Neural crest cell (in vitro differentiated cells): ENCODE measurements at places on chromosomes 1 and 21.

GRCh38 chr1:14666373-14666772 lies 67.9 kb downstream of the KAZN start:
- DNase-seq: no peak

DNA sequence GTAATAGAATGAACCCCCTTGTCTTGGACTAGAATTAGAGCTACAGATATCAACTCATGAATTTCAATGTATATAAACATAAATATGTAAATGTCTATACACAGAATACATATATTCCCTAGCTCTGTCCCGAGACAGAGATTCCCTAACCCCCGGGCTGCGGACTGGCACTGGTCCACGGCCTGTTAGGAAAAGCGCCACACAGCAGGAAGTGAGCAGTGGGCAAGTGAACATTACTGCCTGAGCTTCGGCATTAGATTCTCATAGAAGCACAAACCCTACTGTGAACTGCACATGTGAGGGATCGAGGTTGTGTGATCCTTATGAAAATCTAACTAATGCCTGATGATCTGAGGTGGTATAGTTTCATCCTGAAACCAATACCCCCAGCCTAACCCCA lies 51.2 kb downstream of the PIK3R3 start:
- DNase-seq: no peak

- DNase-seq: peak; percentile 48
Observed at GRCh38 chr1:206608108-206608698, 4.1 kb downstream of the EIF2D start.

GRCh38 chr1:173195596-173196088 lies 11.5 kb downstream of the TNFSF4 start:
- no peak for DNase-seq

DNA sequence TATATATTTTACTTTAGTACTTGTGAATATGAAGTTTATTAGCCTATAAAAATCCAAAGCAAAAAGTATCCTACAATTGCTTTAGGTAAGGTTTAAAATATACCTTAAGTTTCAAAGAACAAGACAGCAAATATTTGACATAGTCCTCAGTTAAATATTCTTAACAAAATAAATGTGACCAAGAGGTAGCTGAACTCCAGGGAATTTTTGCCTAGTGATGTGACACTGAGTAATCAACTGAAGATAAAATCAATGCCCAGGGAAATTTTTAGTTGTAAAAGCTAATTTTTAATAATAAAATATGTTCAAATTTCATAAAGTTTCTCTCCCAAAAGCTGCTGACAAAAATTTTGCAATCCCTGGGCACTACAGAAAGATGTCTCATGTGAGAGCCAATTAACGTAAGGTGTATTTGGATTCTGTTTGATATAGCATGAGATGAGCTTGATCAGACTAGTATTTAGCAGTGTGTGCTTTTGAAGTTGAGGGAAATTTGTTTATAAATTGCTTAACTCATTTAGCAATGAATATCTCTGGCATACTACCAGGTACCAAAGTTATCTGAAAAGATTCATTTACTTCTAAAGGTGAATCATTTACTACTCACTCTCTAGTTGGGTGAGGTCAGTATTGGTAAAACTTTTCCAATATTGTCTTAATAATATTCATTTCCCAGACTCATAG lies 80.2 kb upstream of the PALMD start:
- no peak for DNase-seq

- DNase-seq: peak; percentile 5
Observed at GRCh38 chr1:222167111-222167510, 380.8 kb downstream of the HHIPL2 start.

- no peak for DNase-seq
Observed at GRCh38 chr1:51147394-51147793, 45.4 kb downstream of the C1orf185 start.

DNA sequence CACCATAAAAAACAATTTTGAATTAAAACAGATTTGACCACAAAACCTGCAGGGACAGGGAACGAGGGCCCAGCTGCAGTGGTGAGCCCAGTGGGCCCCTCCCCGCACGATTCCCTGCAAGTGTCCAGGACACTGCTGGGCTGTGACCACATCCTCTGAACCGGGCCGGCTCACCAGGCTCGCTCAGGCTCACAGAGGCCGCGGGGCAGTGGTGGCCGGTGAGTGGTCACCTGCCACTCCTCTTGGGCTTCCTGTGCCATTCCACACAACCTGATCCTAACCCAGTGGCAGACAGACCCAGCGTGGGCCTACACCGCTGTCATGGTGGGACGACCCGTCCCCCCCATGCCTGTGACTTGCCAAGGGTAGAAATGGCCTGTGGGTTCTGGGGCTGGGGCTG lies 36.5 kb upstream of the RIPK4 start:
- no peak for DNase-seq

GRCh38 chr1:29569971-29570634 lies 333.8 kb downstream of the PTPRU start:
- DNase-seq: no peak

GRCh38 chr1:103250441-103250861 lies 142.1 kb upstream of the COL11A1 start:
- DNase-seq: no peak

DNA sequence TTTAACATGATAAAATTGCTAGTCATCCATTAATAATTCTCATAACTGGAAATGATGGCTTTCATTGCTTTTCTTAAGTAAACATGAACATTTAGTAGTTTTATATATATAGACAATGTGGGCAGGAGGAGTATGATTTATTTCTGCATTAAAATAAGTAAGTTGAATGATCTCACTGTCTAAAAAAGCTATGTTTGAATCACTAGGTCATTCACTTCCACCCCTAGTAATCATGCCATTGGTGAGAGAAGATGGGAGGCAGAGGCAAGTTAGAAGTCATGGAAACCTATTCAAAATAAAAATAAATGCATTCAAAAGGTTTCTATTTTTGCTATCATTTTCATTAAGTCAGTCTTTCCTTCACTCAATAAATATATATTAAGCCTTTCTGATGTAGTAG lies 226.4 kb downstream of the DUSP10 start:
- DNase-seq: no peak

- DNase-seq: no peak
Observed at GRCh38 chr1:230935852-230936251, 42.8 kb downstream of the TTC13 start.

- no peak for DNase-seq
Observed at GRCh38 chr1:37317870-37318467, 156.4 kb upstream of the ZC3H12A start.

GRCh38 chr1:181178241-181178879 lies 89.9 kb downstream of the IER5 start:
- no peak for DNase-seq

GRCh38 chr1:13855554-13855953 lies 155.6 kb downstream of the PRDM2 start:
- no peak for DNase-seq

GRCh38 chr21:45830720-45831366 lies 150.7 kb upstream of the COL6A1 start:
- no peak for DNase-seq

DNA sequence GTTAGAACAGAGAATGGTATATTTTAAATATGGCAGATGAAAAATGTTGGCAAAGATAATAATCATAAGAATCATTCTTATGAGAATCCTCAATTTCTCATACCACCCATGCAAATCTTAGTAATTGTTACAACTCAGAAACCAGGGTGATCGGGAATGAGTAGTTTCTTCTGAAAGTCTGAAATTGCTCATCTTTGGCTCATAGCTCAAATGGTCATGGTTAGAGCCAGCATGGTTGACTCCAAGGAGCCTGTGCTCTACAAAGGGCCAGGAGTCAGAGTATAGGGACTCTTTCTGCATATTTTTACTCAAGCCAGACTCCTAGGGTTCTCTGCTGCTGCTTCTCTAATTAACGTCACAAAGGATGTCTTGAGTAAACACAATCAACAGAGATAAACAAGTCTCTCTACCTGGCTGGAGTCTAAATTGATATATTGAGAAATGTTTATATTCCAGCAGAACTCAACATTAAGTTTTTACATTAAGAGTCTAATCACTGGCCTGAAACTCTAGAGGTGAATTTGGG lies 1.9 kb upstream of the ETV3 start:
- DNase-seq: no peak

GRCh38 chr1:25700144-25700523 lies 83.5 kb downstream of the MAN1C1 start:
- DNase-seq: no peak

DNA sequence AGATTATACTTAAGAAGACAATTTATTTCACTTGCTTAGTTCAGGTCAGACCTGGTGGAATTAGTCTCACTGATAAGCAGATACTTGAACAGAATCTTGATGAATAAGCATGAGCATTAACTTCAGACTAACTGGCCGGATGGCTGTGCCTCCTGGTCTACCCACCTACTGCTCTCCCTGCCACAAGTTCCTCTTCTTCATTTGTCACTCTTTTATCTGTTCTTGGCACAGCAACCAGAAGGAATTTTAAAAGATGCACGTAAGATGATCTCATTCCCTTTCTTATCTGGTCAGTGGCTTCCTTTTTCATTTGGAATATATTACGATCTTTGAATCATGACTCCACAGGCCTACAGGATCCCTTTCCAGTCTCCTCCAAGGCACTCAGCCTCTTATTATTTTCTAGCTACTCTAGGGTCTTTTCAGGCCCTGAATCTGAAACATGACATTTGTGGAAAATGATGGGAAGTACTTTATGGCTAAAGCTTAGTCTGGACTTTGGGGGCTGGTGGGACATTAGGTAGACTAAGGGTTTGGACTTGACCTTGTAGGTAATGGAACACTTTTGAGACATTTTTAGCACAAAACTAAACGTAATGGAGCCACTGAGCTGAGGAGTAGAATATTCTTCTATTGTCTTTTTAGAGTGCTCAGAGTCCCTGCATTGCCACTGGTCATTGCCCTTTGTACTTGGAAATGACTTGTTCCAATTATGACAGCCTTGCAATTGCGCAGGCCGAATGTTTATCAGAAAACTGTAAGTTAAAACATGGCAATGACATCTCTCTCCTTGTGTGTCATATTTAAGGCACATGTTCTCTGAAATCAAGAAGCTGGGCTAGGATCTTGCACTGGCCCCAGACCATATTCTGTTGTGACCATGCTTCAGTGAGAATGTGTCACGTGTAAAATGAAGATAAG lies 16.0 kb downstream of the ST6GALNAC3 start:
- no peak for DNase-seq

- DNase-seq: no peak
Observed at GRCh38 chr1:28813931-28814465, 2.0 kb downstream of the OPRD1 start.

- DNase-seq: no peak
Observed at GRCh38 chr21:44443291-44443890, 11.9 kb upstream of the LRRC3 start.

GRCh38 chr21:44838039-44838895 lies 20.4 kb upstream of the SUMO3 start:
- no peak for DNase-seq

- no peak for DNase-seq
Observed at GRCh38 chr1:224357626-224358124, 996 bp downstream of the CNIH4 start.

GRCh38 chr1:25737130-25737529 lies 62.9 kb upstream of the SELENON start:
- no peak for DNase-seq

DNA sequence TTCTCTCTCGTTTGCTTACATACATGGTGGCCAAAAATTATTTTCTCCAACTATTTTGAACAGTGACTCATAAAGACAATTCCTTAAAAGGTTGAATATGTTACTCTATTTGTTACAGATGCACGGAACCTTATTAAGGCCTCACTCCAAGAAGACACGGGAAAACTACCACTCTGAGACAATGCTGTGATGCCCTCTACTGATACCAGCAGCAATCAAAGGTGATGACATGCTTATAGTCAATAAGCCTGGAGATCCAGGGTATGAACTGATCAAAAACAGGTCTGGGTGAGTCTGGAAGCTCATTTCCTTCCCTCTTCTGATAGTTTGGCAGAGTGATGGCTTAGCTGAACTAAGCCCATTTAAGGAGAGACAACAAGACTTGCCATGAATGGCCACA lies 563.0 kb downstream of the LRRIQ3 start:
- DNase-seq: no peak

- DNase-seq: no peak
Observed at GRCh38 chr1:65231718-65232330, 77.5 kb upstream of the DNAJC6 start.

DNA sequence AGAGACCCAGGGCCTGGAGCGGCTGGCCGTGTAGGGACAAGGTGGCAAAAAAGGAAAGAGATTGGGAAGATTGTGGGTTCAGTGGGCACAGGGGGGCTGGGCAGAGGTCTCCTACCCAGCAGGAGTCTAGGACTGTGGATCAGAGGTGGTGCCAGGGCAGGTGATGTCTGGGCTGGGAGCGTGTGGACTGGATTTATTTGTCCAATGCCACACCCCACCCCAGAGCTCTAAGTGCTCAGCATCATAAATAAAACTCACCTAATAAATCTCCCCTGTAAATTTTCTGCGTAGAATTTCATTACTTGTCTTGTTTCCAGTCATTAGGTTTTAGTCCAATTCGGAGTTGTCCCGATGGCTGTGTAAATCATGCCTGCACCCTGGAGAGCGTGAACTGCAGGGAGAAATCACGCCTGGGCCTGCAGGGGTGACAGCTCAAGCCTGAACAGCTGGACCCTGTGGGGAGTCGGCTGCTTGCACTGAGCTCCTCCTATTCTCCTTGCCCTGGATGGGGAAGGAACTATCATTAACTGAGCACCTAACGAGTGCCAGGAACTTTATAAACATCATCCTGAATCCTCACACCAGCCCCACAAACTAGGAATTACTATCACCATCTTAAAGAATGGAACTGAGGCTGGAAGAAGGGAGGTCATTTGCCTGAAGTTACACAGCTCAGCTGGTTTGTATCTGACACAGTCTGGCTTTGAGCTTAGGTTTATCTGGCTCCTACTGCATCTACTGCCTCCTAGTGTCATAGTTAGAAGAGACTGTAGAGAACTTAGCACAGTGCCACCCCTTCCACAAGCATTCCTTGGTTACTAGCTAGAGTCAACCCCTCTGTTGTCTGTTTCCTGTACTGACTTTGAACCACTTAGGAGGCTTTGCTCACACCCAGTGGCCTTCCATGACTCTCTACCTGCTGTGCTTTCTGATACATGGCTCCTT lies 25.0 kb upstream of the POU3F1 start:
- no peak for DNase-seq

DNA sequence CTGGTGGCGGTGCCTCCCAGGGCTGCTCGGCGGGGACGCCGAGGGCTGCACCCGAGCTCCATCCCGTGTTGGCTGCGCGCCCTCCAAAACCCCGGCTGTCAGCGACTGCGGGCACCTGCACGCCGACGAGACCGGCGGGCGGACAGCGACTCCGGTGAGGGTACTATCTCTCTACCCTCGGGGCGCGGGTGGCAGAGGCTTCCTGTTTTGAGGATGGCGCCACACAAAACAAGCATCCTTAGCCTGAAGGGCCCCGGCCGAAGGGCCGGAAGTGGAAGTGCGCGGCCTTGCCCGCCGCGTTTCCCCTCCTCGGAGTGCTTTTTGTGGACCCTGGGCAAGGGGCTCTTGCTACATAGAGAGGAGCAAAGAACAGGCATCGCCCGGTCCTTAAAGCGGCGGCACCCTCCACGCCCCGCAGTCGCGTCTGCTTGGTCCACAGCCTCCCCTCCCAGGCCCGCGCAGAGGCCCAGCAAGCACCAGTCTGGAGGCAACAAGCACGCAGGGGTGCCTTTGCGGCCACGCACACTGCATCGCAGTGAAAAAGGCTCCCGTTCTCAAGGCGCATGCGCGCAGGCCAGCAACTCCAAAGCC lies 561 bp upstream of the COQ8A start:
- DNase-seq: no peak

- DNase-seq: no peak
Observed at GRCh38 chr1:213891989-213892902, 95.5 kb upstream of the PROX1 start.
